SK-N-DZ (cell line): ENCODE measurements at places on chromosomes 11 and 22.

DNA sequence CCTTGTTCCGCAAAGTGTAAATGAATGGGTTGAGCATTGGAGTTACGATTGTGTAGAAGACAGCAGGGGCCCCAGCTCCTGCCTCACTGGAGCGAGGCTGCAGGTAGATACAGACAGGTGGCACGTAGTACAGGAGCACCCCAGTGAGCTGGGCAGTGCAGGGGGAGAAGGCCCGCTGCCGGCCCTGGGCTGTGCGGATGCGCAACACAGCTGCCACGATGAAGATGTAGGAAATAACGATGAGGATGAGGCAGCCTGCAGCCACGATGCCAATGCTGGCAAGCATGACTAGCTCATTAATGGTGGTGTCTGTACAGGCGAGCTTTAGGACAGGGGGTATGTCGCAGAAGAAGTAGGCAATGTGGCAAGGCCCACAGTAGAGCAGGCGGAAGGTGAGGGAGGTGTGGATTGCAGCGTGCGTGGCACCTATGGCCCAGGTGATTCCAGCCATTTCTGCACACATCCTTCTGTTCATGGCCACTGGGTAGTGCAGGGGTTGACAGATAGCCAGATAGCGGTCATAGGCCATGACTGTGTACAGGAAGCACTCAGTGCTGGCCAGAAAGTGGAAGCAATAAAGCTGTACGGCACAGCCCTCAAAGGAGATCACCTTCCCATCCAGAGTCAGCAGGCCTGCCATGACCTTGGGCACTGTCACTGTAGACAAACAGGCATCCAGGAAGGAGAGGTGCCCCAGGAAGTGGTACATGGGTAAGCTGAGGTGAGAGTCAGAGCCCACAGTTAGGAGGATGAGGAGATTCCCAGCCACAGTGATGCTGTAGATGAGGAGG, 616 bp downstream of the OR10S1 start:
- no peak for DNase-seq

- DNase-seq: no peak
Measured at GRCh38 chr22:37184816-37185541, 3.1 kb downstream of the C1QTNF6 start.

- DNase-seq: peak; percentile 58
Measured at GRCh38 chr11:926341-926916, 759 bp downstream of the AP2A2 start.

- DNase-seq: no peak
Measured at GRCh38 chr11:14612694-14613093, 30.9 kb upstream of the PDE3B start.

DNA sequence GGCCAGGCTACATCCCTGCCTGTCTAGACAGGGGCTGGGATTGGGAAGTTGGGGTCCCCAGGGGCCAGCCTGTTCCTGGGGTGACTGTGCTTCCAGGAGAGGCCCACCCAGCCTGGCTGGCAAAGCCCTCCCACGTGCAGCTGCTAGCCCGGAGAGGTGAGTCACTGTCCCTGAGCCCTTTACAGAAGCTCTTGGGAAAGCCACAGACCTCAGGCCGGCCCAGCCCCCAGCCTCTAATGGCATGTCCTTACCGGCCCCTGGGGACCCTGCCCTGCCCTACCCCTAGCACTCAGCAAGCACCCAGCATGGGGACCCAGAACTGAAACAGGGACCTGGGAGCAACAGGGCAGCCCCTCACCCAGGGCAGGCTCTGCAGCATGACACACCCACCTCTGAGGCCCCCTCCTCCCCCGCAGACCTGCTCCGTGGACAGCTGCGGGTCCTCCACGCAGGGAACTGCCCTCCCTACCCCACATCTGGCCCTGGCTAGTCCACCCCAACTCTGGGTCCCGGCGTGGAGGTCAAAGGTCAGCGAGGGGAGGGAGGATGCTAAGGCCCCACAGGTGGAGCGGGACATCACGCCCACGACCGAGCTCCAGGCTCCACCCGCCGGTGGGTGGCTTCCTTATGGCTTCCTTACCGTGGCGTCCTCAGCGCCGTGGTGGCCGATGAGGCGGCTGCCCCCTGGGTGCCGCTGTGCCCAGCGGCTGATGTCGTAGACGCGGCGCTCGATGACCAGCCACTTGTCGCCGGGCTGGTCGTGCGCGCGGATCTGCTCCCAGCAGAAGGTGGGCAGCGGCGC, 615 bp downstream of the FADS3 start:
- DNase-seq: peak; percentile 38

- no peak for DNase-seq
Measured at GRCh38 chr11:69333149-69333710, 39.3 kb downstream of the MYEOV start.

- no peak for DNase-seq
Measured at GRCh38 chr11:120066738-120067437, 71.0 kb downstream of the TRIM29 start.

DNA sequence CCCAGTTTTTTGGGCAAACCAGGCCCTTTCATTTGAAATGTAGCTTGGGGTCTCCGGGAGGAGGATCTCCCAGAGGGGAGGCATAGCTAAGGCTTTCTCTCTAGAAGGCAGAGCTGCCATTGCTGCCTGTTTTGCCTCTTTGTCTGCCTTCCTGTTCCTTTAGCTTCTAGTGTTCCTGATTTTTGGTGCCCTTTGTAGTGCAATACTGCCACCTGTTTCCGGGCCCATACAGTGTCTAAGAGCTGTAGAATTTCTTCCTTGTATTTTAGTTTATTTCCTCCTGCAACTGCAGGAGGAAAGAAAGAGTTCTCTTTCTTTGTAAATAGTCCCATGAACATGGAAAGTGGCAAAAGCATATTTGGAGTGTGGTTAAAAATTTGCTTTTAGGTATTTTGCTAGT, 19.3 kb upstream of the GLYATL1 start:
- no peak for DNase-seq

DNA sequence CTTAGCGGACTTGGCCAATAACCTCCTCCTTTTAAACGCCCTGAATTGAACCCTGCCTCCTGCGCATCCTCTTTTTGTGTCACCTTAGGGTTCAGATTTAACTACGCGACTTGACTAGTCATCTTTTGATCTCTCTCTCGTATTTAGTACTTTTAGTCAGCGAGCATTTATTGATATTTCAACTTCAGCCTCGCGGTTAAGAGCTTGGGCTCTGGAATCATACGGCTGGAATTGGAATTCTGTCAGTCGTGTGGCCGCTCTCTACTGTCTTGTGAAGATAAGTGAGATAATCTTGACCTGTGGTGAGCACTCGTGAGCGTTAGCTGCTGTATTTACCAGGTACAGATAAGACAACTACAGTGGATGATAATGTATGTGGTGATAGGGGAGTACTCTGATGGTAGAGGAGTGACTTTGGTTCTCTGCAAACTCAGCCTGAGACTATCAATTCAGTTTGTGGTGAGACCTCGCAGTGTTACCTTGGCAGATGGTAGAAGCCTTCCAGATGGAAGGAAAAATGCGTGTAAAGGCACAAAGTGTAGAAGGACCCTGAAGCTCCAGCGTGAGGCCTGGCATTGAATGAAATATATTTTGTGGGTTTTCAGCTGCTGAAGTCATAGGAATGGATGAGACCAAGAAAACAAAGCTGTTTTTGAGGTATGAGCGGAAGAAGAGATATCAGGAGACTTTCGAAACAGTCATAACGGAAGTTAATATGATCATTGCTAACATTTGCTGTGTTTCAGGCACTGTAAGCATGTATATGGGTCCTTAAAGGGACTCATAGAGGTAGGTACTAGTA, 682 bp downstream of the ATM start:
- no peak for DNase-seq

DNA sequence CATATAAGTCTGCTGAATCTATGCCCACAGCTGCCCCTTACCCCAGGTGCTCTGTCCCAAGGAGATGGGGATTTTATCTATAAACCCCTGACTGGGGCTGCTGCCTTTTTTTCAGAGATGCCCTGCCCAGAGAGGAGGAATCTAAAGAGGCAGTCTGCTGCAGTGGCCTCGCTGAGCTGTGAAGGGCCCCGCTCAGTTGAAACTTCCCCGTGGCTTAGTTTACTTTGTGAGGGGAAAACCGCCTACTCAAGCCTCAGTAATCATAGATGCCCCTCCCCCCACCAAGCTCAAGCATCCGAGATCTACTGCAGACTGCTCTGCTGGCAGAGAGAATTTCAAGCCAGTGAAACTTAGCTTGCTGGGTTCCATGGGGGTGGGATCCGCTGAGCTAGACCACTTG, 7.4 kb upstream of the SCGB1D4 start:
- DNase-seq: no peak

DNA sequence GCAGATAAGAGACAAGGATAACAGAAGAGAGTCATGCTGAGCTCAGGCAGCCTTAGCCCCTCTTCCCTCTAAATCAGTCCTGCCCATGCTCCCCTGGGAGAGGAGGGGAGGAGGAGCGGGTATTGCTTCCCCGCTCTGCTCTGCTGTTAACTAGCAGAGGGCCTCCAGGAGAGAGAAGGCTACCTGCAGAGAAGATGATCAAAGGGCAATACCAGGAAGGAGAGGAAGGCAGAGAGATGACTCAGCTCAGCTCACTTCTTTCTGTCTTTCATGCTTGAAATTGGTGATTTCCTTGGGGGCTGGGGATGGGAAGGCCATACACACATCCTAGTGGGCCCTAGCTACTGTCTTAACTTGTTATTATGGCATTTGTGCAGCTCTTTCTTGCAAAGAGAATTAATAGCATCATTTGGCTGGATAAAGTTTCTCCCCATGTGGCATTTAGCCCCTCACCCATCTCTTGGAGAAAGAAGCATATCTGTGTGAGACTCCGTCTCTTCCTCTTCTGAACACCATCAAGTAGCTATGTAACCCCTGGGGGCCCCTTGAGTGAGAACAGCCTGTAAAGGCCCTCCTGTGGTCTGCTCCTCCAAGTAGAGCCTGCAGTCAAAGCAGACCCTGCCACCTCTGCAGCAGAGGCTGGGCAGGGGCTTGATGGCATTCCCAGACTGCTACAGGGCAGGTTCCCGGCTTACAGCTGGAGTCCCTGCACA, 33.4 kb upstream of the AMOTL1 start:
- peak; percentile 83 for DNase-seq

GRCh38 chr11:114169321-114169749, 109.8 kb downstream of the ZBTB16 start:
- no peak for DNase-seq

GRCh38 chr11:66904981-66905521, 48.2 kb downstream of the LRFN4 start:
- no peak for DNase-seq

DNA sequence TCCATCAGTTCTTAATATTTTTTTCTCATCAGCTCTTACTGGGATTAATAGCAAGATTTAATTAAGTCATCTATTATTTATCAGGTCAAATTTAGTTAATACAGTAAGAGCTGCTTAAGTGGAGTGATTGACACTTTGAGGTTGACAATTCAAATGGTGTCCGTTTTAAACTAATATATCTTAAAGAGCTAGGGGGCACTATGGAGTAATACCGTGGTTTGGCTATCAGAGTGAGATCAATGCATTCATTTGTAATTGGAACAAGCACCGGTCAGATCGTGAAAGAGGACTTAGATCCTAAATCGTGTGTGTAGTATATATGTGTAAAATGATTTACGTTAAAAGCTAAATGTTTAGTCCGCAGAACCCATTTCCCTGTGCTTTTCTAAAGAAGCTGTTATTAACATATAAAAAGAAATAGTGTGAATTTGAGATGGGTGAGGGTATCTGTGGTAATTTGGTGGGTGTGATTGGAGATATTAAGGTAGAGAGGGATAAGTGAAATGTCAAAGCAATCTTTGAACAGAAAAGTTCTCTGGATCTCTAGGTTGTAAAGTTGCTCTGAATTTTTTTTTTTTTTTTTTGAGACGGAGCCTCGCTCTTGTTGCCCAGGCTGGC, 2.3 kb downstream of the SIK2 start:
- DNase-seq: peak; percentile 32

GRCh38 chr22:26658671-26659478, 1.5 kb downstream of the MIAT start:
- DNase-seq: peak; percentile 92

DNA sequence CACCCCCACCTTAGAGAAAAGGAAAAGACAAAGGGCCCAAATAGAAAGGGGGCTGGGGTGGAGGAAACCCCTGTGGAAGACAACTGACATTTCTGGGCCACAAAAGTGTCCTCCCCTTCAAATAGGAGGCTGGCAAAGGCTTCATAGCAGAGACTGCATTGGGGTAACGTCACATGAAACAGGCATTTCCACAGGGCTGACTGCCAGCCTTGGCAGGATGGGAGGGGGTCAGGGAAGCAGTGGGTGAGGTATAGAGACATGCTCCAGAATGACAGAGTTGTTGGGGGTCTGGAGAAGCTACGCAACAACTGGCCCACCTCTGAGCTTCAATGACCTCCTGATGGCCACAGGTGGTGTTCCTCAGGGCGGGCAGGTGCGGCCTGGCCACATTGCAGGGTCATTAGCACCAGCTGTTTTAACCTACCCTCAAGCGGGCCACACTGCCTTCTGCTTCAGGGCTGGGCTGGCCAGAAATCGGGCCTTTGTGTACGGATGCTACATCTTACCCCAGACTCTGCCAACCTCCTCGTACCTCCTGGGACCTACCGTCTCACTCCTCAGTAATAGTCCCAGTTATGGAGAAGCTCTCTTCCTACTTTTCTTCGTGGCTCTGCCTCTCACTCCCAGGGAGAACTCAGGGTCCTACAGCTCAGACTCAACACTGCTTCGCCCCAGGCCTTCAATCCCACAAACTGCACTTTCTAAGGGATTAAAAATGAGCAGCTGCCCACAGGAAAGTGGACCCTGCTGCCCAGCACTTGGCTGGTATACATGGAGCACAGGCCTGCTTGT, 160.0 kb upstream of the NCAM1 start:
- no peak for DNase-seq
